ENCODE measurements at places on chromosomes 5 and 9. TPM values are rescaled to one million over a fixed set of nuclear protein-coding genes. Genes with fewer than 3 reads are reported as not detected.

Gene C9orf153
- total RNA-seq: not detected

Gene LIX1
- not detected for total RNA-seq

Gene OR13C5
- total RNA-seq: not detected

Gene SERINC5
- total RNA-seq: 2.6 TPM

Gene GBGT1
- 16.7 TPM for total RNA-seq

Data from myometrial cell (primary cell).